Smooth muscle cell of the brain vasculature (primary cell): ENCODE measurements at places on chromosomes 3 and 15.

- no peak for DNase-seq
Measured at GRCh38 chr15:65836665-65837064, 32.6 kb upstream of the RAB11A start.

DNA sequence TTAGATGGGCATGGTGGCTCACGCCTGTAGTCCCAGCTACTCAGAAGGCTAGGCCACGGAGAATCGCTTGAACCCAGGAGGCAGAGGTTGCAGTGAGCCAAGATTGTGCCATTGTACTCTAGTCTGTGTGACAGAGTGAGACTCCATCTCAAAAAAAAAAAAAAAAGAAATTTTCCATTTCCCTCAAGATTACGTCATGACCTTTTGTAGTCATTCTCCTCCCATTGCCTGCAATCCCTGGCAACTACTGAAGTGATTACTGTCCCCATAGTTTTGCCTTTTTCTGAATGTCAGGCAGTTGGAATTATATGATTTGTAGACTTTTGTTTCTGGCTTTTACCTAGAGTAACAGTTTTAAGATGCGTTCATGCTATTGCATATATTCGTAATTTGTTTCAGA, 28.0 kb downstream of the WDR76 start:
- DNase-seq = no peak

- no peak for DNase-seq
Measured at GRCh38 chr3:38644662-38645053, 4.8 kb downstream of the SCN5A start.

DNA sequence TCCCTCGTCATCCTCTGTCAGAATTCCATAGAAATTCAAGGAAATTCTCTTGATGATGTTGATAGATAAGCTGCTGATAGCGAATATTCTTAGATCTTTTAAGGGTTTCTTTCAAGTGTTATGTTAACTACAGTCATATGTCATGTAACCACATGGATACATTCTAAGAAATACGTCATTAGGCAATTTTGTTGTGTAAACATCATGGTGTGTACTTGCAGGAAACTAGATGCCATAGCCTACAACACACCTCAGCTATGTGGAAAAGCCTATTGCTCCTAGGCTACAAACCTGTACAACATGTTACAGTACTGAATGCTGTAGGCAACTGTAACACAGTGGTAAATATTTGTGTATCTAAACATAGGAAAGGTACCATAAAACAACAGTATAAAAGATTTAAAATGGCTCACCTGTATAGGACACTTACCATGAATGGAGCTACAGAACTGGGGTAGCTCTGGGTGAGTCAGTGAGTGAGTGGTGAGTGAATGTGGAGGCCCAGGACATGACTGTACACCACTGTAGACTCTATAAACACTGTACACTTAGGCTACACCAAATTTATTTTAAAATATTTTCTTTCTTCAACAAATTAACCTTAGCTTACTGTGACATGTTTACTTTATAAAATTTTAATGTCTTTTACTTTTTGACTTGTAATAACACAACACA, 34.6 kb downstream of the GLDN start:
- no peak for DNase-seq

GRCh38 chr15:52731004-52731403, 51.8 kb upstream of the ATOSA start:
- no peak for DNase-seq

DNA sequence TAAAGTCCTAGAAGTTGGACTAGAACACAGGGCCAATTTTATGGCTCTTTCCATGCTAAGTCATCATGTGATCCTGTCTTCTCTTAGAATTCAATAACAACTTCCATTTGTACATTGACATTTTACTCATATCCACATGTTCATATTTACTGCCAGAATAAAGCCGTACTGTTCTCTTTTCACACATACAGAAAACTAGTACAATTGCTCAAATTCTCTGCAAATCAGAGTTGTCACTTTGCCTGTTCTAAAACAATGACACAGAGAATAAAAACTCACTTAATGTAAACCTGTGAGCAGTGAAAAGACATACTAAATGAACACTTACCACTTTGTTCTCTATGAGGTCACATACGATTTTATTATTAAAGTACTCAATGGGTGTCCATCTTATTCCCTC, 3.5 kb downstream of the LDHAL6B start:
- DNase-seq = no peak

DNA sequence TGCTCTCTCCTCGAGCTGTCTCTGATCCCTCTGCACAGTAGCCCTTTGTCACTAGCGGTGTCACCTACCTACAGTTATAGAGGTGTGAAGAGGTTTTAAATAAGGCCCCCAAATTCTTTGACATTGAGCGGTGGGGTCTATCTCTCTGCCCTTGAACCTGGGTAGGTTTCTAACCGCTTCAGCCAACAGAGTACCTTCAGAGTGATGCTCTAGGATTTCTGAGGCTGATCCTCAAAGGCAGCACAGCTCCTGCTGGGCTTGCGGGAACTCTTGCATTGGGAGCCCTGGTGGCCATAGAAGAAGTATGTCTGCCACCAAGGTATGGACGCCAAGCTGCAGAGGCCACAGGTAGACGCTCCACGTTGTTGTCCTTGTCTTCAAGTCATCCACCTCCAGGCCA, 35.7 kb downstream of the ADAMTS17 start:
- no peak for DNase-seq

DNA sequence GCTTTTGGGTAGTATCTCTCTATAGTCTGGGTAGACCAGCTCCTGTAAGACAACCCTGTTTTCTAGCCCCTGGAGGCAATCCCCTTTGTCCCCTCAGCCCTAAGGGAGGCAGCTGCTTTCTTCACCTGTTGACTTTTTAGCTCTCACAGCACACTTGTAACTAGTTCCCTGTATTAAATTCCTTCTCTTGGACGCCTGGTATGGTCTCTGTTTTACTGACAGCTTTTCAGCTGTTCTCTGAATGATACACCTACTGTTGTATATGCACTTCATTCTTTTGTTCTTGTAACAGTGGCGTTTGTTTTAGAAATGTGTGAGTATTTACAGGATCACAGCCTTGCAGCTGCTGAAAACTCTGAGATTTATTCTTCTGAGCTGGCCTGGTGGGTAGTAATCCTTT, 413.0 kb upstream of the RBMS3 start:
- DNase-seq = no peak

- no peak for DNase-seq
Measured at GRCh38 chr3:89447243-89447642, 339.8 kb downstream of the EPHA3 start.

GRCh38 chr3:53626876-53627275, 132.5 kb downstream of the CACNA1D start:
- no peak for DNase-seq

DNA sequence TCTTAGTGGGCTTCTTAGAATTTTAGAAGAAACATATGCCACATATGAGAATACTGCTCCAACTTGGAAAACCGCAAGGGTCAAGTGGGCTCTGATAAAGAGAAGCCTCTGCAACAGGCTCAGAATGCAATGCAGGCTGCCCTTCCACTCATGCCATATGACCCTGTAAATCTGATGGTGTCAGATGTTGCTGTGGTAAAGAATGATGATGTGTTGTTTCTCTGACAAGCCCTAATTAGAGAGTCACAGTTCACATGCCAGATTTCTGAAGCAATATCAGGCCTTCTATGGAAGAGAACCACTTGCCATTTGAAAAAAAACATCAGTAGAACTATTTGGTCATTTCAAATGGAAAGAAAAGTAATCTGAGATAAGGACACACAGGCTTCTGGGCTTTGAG, 749.6 kb downstream of the AGBL1 start:
- no peak for DNase-seq

GRCh38 chr3:77825001-77825827, 785.3 kb downstream of the ROBO2 start:
- DNase-seq = peak; percentile 65

DNA sequence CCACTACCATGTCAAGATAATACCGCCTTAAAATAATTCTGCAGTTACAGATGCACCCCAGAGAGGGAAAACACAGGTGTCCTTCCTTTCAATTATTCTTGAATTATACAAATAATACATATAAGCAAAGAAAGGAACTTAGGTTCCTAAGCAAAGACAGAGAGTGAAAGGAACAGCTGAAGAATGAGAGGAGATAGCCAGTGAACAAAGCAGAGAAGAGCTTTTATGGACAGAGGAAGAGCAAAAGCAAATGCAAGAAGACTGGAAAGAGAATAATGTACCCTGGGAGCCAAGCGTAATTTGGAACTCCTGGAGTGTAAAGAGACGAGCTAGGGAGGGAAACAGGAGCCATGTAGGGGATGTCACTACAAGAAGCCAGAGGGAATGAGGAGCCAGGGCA, 21.7 kb downstream of the GPR176 start:
- no peak for DNase-seq

- no peak for DNase-seq
Measured at GRCh38 chr15:39592500-39592899, 11.6 kb downstream of the THBS1 start.

- no peak for DNase-seq
Measured at GRCh38 chr3:110533089-110533488, 538.5 kb upstream of the NECTIN3 start.

DNA sequence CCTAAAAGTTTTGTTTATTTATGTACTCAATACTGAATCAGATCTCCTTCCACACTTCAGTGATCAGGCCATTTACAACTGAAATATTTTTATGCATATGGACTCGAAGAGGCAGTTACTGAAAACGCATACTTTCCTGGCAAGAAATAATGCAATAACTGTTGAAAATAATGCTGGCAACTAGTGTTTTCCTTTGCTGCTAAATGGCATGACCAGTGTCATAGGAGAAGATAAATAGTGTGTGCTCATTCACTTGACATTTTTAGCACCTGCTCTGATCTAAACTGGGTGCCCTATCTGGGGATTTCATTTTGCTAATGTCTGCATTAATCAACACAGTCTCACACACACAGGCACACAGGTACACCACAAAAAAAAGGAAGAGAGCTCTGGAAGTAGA, 695.2 kb downstream of the TUSC7 start:
- no peak for DNase-seq

DNA sequence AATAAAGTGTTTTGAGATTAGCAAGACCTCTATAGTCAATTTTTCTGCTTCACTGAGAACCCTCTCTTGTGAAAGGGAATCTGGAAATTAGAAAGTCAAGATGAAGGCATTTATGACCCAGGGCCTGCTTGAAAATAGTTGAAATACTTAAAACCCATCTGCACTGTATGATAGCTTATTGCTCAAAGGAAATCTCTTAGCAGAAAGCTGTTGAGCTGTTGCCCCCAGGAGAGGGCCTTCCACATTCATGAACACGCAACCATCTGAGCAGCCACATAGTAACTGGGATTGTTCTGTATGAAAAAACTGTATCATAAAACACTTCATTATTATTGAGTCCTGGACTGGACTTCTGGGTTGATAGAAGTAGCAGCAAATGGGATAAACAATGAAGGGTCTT, 106.4 kb upstream of the PTX3 start:
- no peak for DNase-seq

DNA sequence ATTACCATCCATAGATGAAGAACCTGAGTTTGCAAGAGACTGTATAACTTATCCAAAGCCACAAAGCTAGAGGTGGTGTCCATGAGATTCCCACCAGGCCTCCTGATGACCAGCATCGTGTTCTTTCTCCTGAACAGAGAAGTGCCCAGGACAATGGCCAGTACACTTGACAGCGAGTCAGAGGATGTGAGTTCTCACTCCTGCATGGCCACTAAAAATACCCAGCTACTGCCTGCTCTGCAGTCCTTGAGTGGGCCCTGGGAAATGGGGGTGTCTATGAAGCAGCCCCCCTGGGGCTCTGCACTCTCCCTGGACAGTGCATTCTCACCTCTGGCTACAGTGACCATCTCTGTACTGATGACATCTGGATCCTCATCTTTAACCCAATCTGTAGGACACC, 201.2 kb downstream of the RPLP1 start:
- DNase-seq = no peak
